Uterus (tissue), 4 donors: ENCODE measurements at places on chromosomes 13 and 19. TPM values are rescaled to one million over a fixed set of nuclear protein-coding genes. Genes with fewer than 3 reads are reported as not detected.

B3GNT3 gene
- not detected for total RNA-seq

SIGLEC6 gene
- total RNA-seq: 7.2 TPM

C3 gene
- total RNA-seq: 1,093 TPM

GRCh38 chr19:47351548-47351947 lies 2.4 kb downstream of the DHX34 start:
- DNase-seq: no peak
- H3K36me3 ChIP-seq: no peaks in the 10 kb centered on the region
- H3K27me3 ChIP-seq: no peaks in the 10 kb centered on the region
- no peak overlapping the region for H3K27ac ChIP-seq
- no peaks in the 10 kb centered on the region for H3K4me1 ChIP-seq
- no peak overlapping the region for H3K4me3 ChIP-seq

- DNase-seq: no peak
- H3K4me3 ChIP-seq: no peak overlapping the region
- H3K27ac ChIP-seq: peak overlapping the region; percentile 70
- H3K36me3 ChIP-seq: no peaks in the 10 kb centered on the region
- H3K4me1 ChIP-seq: peaks cover 10% of the 10 kb centered on the region
These were observed 56.3 kb downstream of the FOXO1 start for GRCh38 chr13:40609972-40610726.

DNA sequence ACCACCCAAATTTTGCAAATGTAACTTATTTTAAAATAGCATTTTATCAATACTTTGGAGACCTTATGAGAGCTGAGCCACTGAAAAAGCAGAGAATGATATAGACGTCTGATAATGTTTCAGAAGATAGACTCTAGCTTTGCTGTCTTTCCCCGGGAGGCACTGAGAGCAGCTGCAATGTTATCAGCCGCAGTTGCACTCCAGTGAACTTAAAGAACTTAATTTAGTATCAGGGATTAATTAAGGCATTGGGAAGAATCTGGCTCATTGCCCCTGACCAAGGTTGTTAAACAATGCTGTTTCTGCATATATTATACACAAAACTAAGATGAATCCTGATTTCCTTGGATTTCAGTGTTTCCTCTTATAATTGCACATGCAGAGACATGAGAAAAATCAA lies 75.7 kb upstream of the SGCG start:
- H3K4me3 ChIP-seq: no peak overlapping the region
- H3K27me3 ChIP-seq: no peaks in the 10 kb centered on the region
- no peaks in the 10 kb centered on the region for H3K36me3 ChIP-seq
- no peak overlapping the region for H3K27ac ChIP-seq
- H3K4me1 ChIP-seq: no peaks in the 10 kb centered on the region
- DNase-seq: no peak

- peak overlapping the region; percentile 7 for H3K27ac ChIP-seq
- no peaks in the 10 kb centered on the region for H3K36me3 ChIP-seq
- no peaks in the 10 kb centered on the region for H3K27me3 ChIP-seq
- H3K4me1 ChIP-seq: peaks cover 10% of the 10 kb centered on the region
- DNase-seq: no peak
- no peak overlapping the region for H3K4me3 ChIP-seq
These were observed 53.8 kb downstream of the KCTD12 start for GRCh38 chr13:76832258-76832988.

- no peaks in the 10 kb centered on the region for H3K36me3 ChIP-seq
- DNase-seq: no peak
- H3K27me3 ChIP-seq: no peaks in the 10 kb centered on the region
- H3K4me3 ChIP-seq: no peak overlapping the region
- peak overlapping the region; percentile 88 for H3K27ac ChIP-seq
These were observed 679 bp upstream of the ABHD8 start for GRCh38 chr19:17303940-17304267.

GRCh38 chr13:90654970-90655369 lies 692.5 kb upstream of the MIR17HG start:
- H3K27me3 ChIP-seq: no peaks in the 10 kb centered on the region
- H3K4me1 ChIP-seq: no peaks in the 10 kb centered on the region
- no peaks in the 10 kb centered on the region for H3K36me3 ChIP-seq
- H3K27ac ChIP-seq: no peak overlapping the region

GRCh38 chr13:112454648-112455334 lies 78.6 kb downstream of the SPACA7 start:
- H3K27ac ChIP-seq: no peak overlapping the region
- H3K4me3 ChIP-seq: no peak overlapping the region
- no peaks in the 10 kb centered on the region for H3K27me3 ChIP-seq
- no peaks in the 10 kb centered on the region for H3K36me3 ChIP-seq
- DNase-seq: no peak
- H3K4me1 ChIP-seq: no peaks in the 10 kb centered on the region

DNA sequence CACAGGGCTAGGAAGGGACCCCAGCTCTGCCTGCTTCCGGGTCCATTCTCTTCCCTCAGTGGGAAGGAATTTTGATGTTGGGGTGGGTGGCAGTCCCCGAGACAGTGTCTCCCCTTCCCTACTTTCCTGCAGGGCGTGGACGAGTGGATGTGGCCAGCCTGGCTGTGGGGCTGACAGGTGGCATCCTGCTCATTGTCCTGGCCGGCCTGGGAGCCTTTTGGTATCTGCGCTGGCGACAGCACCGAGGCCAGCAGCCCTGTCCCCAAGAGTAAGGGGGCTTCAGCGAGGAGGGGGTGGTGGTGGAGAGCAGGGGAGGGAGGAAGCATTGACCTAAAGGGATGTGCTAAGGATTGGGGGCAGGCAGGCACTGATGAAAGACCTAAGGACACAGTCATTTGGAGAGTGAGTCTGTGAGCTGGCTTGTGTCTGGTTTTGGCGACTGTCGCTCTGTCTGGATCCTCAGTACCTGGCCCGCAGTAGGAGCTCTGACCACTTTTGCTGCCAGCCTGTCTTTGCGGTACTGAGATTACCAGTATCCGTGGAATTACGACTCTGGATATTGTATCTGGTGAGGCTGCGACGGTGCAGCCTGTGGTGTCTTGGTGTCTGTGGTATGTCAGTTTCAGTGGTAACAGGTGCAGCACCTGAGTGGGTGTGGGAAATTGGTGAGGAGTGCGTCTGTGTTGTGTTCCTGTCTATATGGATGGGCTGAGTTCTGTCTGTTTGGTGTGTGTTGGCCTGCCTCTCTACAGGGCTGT lies 2.4 kb upstream of the PRR12 start:
- no peak overlapping the region for H3K4me3 ChIP-seq
- H3K4me1 ChIP-seq: no peaks in the 10 kb centered on the region
- H3K36me3 ChIP-seq: no peaks in the 10 kb centered on the region
- no peak overlapping the region for H3K27ac ChIP-seq
- DNase-seq: no peak
- no peaks in the 10 kb centered on the region for H3K27me3 ChIP-seq

DNA sequence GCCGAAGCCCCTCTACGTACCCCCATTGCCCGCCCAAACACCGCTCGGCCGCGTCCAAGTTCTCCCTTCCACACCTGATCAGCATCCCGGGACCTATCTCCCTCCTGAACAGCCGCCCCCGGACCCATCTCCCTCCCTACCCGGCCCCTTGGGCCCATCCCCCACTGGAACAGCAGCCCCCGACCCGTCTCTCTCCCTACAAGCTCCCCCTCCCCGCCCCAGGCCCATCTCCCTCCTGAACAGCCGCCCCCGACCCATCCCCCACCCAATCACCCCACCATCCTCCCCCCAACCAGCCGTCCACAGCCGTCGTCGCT lies 610 bp downstream of the ZSCAN1 start:
- H3K4me3 ChIP-seq: peak overlapping the region; percentile 17
- H3K36me3 ChIP-seq: no peaks in the 10 kb centered on the region
- no peaks in the 10 kb centered on the region for H3K27me3 ChIP-seq

GRCh38 chr13:59414006-59414405 lies 749.7 kb downstream of the DIAPH3 start:
- H3K27ac ChIP-seq: no peak overlapping the region
- H3K4me1 ChIP-seq: no peaks in the 10 kb centered on the region
- H3K27me3 ChIP-seq: no peaks in the 10 kb centered on the region
- H3K36me3 ChIP-seq: no peaks in the 10 kb centered on the region

GRCh38 chr19:12794971-12795381 lies 3.7 kb downstream of the JUNB start:
- no peaks in the 10 kb centered on the region for H3K4me1 ChIP-seq
- no peaks in the 10 kb centered on the region for H3K36me3 ChIP-seq
- no peaks in the 10 kb centered on the region for H3K27me3 ChIP-seq
- DNase-seq: peak; percentile 19

GRCh38 chr13:99366075-99366987 lies 59.1 kb upstream of the GPR183 start:
- H3K27ac ChIP-seq: no peak overlapping the region
- no peaks in the 10 kb centered on the region for H3K27me3 ChIP-seq
- no peak overlapping the region for H3K4me3 ChIP-seq
- no peaks in the 10 kb centered on the region for H3K4me1 ChIP-seq
- DNase-seq: no peak
- H3K36me3 ChIP-seq: no peaks in the 10 kb centered on the region

DNA sequence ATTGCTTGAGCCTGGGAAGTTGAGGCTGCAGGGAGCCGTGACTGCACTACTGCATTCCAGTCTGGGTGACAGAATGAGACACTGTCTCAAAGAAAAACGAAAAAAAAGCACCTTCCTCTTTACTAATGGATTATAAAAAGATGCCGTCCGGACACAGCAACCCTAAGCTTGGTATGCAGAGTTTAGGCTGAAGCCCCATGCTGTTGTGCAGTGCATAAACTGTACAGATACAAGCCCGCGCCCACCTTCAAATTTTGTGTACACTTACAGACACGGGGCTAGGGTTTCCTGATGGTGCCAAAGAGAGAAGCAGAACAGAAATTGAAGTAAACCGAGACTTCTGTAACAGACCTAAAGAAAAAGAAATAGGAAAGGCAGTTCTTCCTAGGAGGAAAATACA lies 9.0 kb downstream of the LPAR6 start:
- H3K27ac ChIP-seq: peak overlapping the region; percentile 94
- no peak overlapping the region for H3K4me3 ChIP-seq
- no peaks in the 10 kb centered on the region for H3K36me3 ChIP-seq
- DNase-seq: no peak

DNA sequence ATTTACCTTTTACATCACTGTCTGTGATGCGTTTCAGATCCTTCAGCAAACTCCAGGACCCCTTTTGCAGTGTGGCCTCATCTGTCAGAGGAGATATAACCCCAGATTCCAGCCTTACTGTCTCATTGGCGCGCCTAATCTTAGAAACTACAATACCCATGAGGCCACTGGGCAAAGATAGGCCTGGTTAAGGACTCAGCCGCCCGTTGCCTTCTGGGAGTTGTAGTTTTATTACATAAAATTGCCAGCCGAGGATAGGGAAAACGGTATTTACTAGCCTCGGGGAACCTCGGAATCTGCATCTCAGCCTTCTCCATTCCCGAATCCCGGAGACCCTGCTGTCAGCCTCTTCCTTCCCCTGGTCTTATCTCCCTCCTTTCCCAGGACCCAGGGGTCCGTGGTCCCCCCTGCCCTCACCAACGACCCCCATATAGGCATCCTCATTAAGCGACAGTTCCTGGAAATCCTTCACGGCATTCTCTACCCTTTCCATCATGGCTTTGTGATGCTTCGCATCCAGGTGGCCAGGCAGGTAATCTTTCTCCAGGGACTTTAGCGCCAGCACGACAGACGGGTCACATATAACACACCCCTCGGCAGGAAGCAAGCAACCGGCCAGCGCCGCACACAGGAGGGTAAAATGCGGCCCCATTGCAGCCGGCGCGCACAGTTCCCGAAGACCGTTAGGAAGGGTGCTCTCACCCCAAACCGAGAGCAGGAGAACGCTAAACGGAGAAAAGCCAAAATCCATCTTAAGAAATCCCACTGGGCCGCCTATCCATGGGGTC lies 1.3 kb downstream of the IZUMO1 start:
- DNase-seq: peak; percentile 65
- no peaks in the 10 kb centered on the region for H3K36me3 ChIP-seq
- no peaks in the 10 kb centered on the region for H3K4me1 ChIP-seq
- H3K27me3 ChIP-seq: no peaks in the 10 kb centered on the region
- no peak overlapping the region for H3K27ac ChIP-seq

DNA sequence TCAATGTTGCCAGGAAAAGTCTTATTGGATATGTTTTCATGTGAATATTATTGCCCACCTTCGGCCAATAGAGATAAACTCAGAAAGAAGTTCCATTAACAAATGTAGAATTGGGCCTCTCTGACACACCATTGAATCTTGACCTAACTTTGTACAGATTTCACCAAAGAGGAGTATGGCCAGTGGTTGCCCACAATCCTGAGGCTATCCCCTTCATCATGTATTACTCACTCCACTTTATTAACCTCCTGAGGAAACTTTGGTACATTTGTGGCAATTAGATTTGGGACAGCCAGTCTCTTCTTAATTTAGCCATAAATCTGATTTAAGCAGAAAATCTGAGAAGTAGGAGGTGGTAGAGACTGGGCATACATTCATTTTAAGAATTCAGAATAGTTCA lies 53.3 kb upstream of the POSTN start:
- no peak for DNase-seq
- no peak overlapping the region for H3K27ac ChIP-seq
- H3K27me3 ChIP-seq: no peaks in the 10 kb centered on the region
- no peak overlapping the region for H3K4me3 ChIP-seq
- H3K4me1 ChIP-seq: no peaks in the 10 kb centered on the region

DNA sequence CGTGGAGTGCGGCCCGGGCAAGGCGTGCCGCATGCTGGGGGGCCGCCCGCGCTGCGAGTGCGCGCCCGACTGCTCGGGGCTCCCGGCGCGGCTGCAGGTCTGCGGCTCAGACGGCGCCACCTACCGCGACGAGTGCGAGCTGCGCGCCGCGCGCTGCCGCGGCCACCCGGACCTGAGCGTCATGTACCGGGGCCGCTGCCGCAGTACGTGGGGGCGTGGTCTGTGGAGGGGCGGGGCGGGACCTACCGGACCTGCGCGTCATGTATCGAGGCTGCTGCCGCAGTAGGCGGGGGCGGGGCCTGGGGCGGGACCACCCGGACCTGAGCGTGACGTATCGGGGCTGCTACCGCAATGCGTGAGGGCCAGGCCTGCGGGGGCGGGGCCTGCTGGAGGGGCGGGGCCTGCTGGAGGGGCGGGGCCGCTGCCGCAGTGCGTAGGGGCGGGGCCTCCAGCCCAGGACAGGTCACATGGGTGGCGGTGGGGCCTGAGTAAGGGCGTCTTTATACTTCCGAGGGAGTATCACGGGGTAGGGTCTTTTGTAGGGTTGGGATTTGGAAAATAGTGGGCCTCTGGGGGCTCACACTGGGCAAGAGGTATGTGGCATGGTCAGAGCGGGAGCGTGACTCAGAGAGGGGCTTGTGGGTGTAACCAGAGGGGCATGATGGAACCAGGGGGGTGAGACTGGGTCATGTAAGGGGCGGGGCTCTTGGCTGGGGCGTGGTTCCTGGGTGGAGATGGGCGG lies 4.3 kb downstream of the FSTL3 start:
- peak; percentile 100 for DNase-seq
- no peaks in the 10 kb centered on the region for H3K27me3 ChIP-seq
- no peaks in the 10 kb centered on the region for H3K36me3 ChIP-seq
- H3K27ac ChIP-seq: peak overlapping the region; percentile 90

- H3K36me3 ChIP-seq: no peaks in the 10 kb centered on the region
- no peaks in the 10 kb centered on the region for H3K27me3 ChIP-seq
- no peak overlapping the region for H3K27ac ChIP-seq
These were observed 14.0 kb upstream of the PTOV1 start for GRCh38 chr19:49837009-49837310.
